ENCODE measurements at places on chromosomes 6 and 20. TPM values are rescaled to one million over a fixed set of nuclear protein-coding genes. Genes with fewer than 3 reads are reported as not detected.

MUCL3 gene
- total RNA-seq, result not detected

SFTA2 gene
- not detected for total RNA-seq

OTOR gene
- not detected for total RNA-seq

CCN5 gene
- total RNA-seq, result not detected

MYB gene
- total RNA-seq, result 4.0 TPM
